ENCODE measurements at places on chromosomes 11 and 22.

DNA sequence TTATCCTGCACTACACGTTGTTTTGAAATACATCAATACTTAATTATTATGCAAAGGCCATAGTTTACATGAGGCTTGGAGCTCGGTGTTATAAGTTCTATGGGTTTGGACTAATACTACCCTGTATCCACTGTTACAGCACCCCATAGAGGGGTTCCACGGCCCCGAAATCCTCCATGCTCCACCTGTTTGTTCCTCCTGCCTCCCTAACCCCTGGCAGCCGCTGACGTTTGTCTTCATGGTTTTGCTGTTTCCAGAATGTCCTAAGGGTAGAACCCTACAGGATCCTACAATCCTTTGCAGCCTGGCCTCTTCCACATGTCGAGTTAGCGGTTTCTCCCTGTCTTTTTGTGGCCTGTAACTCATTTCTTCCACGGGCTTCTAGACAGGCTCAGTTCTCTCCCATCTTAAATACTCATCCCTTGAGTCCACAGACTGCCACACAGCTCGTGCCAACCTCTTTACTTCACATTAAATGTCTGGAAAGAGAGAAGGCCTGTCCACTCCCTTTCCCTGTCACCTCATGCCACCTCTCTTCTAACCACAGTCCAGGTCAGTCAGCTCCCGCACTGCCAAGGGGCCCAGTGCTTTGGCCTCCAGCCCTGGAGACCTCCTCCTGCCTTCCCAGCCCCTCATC is 42.4 kb upstream of the TH start:
- H3K4me1 ChIP-seq: no peaks in the 10 kb centered on the region
- no peak overlapping the region for H3K27ac ChIP-seq

- H3K4me3 ChIP-seq: no peak overlapping the region
- no peak for DNase-seq
- no peaks in the 10 kb centered on the region for H3K36me3 ChIP-seq
- H3K4me1 ChIP-seq: no peaks in the 10 kb centered on the region
These were observed 843 bp downstream of the OR56B1 start for GRCh38 chr11:5737091-5737490.

- no peaks in the 10 kb centered on the region for H3K27me3 ChIP-seq
- no peak for DNase-seq
- no peaks in the 10 kb centered on the region for H3K36me3 ChIP-seq
- H3K4me1 ChIP-seq: no peaks in the 10 kb centered on the region
These were observed 164.6 kb downstream of the MN1 start for GRCh38 chr22:27636716-27637508.

- H3K4me1 ChIP-seq: no peaks in the 10 kb centered on the region
- H3K36me3 ChIP-seq: no peaks in the 10 kb centered on the region
- no peak overlapping the region for H3K4me3 ChIP-seq
- no peak overlapping the region for H3K27ac ChIP-seq
These were observed 1.4 kb upstream of the LHFPL7 start for GRCh38 chr22:24947881-24948280.

GRCh38 chr22:47965896-47966295 is 1203.4 kb downstream of the TBC1D22A start:
- peaks cover 1% of the 10 kb centered on the region for H3K27me3 ChIP-seq
- no peaks in the 10 kb centered on the region for H3K36me3 ChIP-seq
- H3K27ac ChIP-seq: no peak overlapping the region
- H3K4me3 ChIP-seq: no peak overlapping the region
- no peak for DNase-seq
- no peaks in the 10 kb centered on the region for H3K4me1 ChIP-seq

GRCh38 chr11:45341372-45341771 is 55.2 kb upstream of the SYT13 start:
- H3K4me1 ChIP-seq: no peaks in the 10 kb centered on the region
- DNase-seq: no peak
- no peaks in the 10 kb centered on the region for H3K27me3 ChIP-seq
- H3K36me3 ChIP-seq: no peaks in the 10 kb centered on the region

DNA sequence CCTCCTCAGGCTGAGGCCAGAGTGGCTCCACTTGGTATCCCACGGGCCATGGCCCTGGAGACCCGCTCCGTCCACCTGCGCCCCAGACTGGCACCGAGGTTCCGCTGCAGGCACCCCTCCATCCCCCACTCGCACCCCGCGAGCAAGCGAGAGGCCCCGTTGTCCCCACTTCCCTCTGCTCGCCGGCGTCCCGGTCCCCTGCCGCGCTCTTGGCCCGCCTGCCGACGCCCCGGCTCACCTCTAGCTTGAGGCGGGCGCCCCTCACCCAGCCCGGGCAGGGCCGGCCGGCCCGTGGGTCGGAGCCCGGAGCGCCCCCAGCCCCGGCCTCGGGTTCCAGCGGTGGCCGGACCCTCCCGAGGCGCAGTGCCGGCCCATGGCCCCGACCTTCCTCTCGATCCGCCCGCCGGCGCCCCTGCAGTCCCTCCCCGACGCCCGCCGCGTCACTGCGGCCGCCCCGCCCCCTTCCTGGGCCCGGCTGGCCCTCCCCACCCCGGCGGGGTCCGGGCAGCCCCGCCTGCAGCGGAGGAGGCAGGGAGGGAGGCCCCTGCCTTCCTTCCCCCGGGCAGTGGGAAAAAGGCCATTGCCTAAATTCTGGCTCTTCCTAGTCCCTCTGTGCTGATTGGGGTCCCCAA is at the start of gene PITPNM1:
Gene PITPNM1 (minus strand): TSS at position 414 of the 632 bp plus-strand sequence. CDS start 1,183 bp downstream, outside the sequence.
- peak within 1 kb of the TSS; percentile 98 for H3K27ac ChIP-seq
- H3K4me3 ChIP-seq: peak within 1 kb of the TSS; percentile 64
- no peaks in the 10 kb centered on the region for H3K27me3 ChIP-seq
- peak; percentile 85 for DNase-seq
- peaks cover 16% of the 10 kb centered on the region for H3K4me1 ChIP-seq

DNA sequence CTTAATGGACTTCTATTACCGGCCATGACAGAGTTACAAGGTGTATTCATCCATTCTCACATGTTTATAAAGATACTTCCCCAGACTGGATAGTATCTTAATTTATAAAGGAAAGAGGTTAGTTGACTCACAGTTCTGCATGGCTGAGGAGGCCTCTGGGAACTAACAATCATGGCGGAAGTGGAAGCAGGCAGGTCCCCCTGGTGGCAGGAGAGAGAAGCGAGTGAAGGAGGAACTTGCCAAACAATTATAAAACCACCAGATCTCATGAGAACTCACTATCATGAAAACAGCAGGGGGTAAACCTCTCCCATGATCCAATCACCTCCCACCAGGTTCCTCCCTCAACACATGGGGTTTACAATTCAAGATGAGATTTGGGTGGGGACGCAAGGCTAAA is 170.0 kb upstream of the PDGFD start:
- H3K36me3 ChIP-seq: no peaks in the 10 kb centered on the region
- no peaks in the 10 kb centered on the region for H3K4me1 ChIP-seq
- H3K27ac ChIP-seq: no peak overlapping the region
- DNase-seq: no peak

- H3K4me3 ChIP-seq: no peak overlapping the region
- peaks cover 13% of the 10 kb centered on the region for H3K4me1 ChIP-seq
- no peak overlapping the region for H3K27ac ChIP-seq
- H3K27me3 ChIP-seq: no peaks in the 10 kb centered on the region
These were observed 145.2 kb upstream of the TEAD1 start for GRCh38 chr11:12529041-12529440.

- H3K36me3 ChIP-seq: no peaks in the 10 kb centered on the region
- no peak for DNase-seq
- no peaks in the 10 kb centered on the region for H3K4me1 ChIP-seq
- no peak overlapping the region for H3K4me3 ChIP-seq
- H3K27me3 ChIP-seq: no peaks in the 10 kb centered on the region
These were observed 122.5 kb upstream of the ZC3H12C start for GRCh38 chr11:109970516-109971183.

DNA sequence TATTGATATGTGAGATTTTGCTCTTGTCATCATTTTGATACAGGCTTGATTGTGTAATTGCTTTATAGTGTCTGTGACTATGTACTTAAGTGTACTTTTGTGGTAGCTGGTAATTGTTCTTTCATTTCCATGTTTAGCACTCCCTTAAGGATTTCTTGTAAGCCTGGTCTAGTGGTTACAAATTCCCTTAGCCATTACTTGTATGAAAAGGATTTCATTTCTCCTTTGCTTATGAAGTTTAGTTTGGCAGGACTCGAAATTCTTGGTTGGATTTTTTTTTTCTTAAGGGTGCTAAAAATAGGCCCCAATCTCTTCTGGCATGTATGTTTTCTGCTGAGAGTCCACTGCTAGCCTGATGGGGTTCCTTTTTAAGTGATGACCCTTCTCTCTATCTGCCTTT is 346.8 kb downstream of the JRKL start:
- no peak overlapping the region for H3K4me3 ChIP-seq
- H3K27ac ChIP-seq: no peak overlapping the region
- no peaks in the 10 kb centered on the region for H3K36me3 ChIP-seq
- H3K27me3 ChIP-seq: no peaks in the 10 kb centered on the region
- no peak for DNase-seq

GRCh38 chr11:18081551-18081950 is 24.3 kb downstream of the SAAL1 start:
- H3K27ac ChIP-seq: no peak overlapping the region
- no peaks in the 10 kb centered on the region for H3K4me1 ChIP-seq
- H3K4me3 ChIP-seq: no peak overlapping the region

GRCh38 chr22:49633010-49633324 is 194.7 kb downstream of the BRD1 start:
- DNase-seq: no peak
- no peaks in the 10 kb centered on the region for H3K27me3 ChIP-seq
- H3K36me3 ChIP-seq: no peaks in the 10 kb centered on the region
- no peaks in the 10 kb centered on the region for H3K4me1 ChIP-seq

DNA sequence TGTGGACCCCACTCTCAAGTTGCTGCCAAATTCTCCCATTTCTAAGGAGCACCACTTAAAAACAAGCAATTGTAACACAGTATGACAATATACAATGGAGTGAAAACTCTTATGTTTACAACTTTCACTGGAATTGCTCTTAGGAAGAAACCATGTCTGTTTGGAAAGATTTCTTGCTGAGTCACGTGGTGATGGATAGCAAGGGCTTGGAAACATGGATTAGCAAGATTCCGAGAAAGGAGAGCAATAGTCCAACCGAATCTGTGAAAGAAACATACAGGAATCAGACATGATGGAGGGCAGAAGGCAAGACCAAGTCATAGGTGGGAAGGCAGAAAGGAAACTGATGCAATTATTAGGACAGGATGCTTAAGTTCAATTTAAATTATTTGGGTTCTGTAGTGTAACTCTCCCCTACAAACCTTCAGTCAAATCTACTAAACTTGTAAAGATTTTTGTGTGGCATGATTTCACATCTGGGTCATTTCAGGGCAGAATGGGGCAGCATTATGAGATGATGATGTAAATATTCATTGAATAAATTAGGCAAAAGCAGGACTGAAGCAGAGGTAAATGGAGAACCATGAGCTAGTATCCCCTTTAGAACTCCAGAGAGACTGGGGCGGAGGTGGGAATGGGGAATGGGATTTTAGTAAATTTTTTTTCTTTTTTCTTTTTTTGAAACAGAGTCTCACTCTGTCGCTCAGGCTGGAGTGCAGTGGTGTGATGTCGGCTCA is 27.8 kb upstream of the THY1 start:
- no peaks in the 10 kb centered on the region for H3K36me3 ChIP-seq
- no peak overlapping the region for H3K27ac ChIP-seq
- H3K4me3 ChIP-seq: no peak overlapping the region
- H3K4me1 ChIP-seq: no peaks in the 10 kb centered on the region

DNA sequence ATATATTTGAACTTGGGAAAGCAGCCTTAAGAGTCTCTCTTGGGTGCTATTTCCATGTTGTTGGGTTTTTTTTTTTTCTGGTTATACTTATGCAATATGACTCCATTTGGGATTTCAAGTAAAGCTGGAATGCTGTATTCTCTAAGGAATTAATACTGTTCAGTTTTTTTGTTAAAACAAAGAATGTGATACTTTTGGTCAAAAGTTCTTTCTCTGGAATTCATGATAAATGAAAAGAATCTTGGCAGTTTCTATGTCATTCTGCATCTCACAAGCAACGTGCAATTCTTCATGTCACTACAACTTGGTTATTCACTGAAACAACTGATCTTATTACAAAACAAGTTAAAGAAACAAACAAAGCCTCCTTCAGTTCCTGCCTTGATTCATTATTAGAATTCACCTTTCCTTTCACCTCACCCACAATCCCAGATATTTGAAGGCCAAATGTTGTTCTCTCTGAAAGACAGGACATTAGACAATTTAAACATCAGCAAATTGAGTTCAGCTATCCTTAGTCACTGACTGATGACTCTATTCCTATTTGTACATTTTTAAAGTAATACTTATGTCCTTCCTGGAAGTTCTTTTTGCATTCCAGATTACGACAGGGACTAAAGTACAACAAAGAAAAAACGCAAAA is 176.2 kb downstream of the SBF2 start:
- H3K36me3 ChIP-seq: no peaks in the 10 kb centered on the region
- DNase-seq: no peak

DNA sequence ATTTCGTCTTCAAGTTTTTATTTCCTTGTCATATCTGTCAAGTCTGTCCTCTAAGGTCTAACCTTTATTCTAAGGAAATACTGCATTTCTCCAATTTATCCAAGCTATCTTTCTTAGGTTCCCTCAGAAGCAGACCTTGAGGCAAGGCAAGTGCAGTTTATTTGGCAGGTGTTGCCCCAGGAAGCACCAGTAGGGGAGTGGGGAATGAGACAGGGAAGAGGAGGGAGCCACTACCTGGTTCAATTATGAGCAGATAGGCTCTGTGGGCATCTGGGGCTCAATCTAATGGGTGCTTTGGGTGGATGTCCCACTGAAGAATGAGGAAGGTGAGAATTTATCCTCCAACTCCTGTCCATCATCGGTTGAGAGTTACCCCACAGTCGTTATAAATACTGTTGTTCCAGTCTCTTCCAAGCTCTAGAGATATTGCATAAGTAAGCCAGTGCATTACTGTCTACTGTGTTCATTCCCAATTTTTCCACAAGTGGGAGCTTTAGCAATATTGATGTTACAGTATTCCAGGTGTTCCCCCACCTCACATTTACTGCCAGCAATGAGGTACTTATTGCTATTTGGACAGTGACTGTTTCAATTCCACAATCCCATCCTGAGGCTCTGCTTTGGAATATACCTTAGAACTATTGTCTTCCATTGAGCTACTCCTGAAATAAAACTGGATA is 154.9 kb upstream of the CEP126 start:
- no peaks in the 10 kb centered on the region for H3K27me3 ChIP-seq
- no peaks in the 10 kb centered on the region for H3K4me1 ChIP-seq
- H3K4me3 ChIP-seq: no peak overlapping the region
- H3K36me3 ChIP-seq: no peaks in the 10 kb centered on the region
- no peak for DNase-seq
